ENCODE measurements at places on chromosomes 2 and 18.

- no peak for DNase-seq
Observed at GRCh38 chr2:188243381-188243780, 48.3 kb upstream of the GULP1 start.

DNA sequence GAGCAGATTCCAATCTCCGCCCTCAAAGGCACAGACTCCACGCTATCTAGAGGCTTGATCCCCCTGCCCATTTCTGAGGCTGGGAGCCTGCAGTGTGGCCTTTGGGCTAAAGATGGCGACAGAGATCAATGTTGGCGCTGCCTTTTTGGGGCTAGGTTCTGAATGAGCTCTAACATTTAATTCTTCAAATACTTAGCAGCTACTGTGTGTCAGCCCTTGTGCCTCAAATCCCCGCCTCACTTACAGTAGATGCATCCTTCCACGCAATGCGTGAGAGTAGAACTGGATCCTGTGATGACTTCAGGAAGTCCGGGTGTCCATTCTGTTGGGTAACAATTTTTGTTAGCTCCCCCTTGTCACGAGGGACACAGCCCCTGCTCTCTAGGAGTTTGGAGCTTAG lies 12.4 kb downstream of the IL1F10 start:
- DNase-seq: no peak

- no peak for DNase-seq
Observed at GRCh38 chr18:22591222-22591621, 173.5 kb upstream of the CTAGE1 start.

- no peak for DNase-seq
Observed at GRCh38 chr2:222656526-222657446, 894 bp upstream of the FARSB start.

DNA sequence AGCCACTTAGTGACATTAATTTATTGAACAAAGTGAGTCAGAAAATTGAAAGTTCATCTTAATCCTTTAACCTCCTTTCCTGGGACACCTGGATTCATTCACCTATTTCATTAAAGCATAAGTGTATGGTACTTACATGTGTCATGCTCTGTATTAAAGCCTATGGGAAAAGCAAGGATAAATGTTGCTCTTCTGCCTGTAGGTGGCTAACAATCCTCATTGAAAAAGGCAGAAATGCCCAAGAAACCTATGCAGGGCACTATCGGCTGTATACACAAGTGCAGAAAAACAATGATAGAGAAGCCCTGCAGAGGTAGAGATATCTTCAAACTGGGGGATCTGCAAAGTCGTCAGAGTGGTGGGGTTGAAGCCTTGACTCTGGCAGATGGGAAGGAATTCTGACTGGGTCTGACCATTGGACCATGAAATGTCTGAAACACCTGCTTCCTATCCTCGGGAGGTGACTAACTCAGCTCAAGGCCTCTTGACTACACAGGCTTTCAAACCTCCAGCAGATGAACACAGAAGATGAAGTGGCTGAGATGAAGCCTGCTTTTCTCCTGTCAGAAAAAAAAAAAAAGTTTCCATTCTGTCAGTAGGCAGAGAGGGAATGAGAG lies 83.1 kb downstream of the DCC start:
- DNase-seq: no peak

GRCh38 chr2:128274218-128274617 lies 44.5 kb downstream of the HS6ST1 start:
- DNase-seq: no peak

DNA sequence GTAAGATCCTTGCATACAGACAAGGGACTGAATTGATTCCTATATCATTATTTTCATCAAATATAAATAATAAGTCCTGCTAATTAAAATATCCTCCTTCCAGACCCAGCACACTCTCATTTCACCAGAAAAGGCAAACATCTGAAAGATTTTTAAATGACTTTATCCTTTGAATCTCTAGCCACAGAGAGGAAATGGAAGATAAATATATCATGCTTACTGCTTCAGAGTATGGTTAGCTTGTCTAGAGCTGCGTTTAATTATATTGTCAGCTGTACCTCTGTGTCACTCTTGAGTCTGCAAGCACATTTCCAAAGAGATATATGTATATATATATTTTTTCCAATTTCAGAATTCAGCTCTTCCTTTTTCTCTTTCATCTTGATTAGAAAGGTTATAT lies 232.7 kb downstream of the TRIB2 start:
- no peak for DNase-seq

DNA sequence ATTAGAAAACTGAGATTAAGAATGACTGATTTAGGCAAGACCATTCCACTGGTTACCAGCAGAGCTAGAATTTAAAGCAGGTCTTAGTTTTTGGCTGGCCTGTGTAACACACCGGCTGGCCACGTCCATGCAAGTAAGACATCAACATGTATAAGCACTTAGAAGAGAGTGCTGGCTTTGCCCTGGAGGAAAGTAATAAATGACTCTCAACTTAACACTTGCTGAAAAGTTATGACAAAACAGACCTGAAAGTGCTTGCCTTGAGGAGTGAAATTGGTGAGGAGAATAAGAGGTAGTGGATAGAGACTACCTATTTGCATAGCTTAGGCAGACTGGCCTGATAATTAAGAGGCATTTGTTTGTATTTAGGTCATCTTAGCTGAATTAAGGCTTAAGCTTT lies 165.7 kb upstream of the KCNJ3 start:
- no peak for DNase-seq

GRCh38 chr2:21887881-21888280 lies 764.1 kb downstream of the TDRD15 start:
- DNase-seq: no peak

GRCh38 chr2:42868874-42869273 lies 76.5 kb upstream of the HAAO start:
- no peak for DNase-seq

DNA sequence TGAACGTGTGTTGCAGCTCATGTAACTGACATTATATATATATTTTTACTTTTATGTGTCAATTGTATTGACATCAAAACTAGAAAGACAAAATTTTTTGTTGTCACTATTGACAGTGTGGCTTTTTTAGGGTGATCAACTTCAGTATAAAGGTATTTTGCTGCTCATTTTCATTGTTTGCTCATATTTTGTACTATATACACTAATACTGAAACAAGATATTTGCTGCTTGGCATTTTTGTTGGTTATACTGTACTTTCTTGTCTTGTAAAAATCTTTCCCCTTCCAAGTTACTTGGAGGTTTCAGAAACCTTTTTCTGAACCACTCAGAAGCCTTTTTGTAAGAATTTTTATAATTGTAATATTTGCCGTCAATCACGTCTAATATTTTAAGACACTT lies 16.5 kb downstream of the AFTPH start:
- DNase-seq: no peak

Measured in activated gamma-delta T cell (primary cell).